ENCODE measurements at places on chromosomes 13 and 19.

DNA sequence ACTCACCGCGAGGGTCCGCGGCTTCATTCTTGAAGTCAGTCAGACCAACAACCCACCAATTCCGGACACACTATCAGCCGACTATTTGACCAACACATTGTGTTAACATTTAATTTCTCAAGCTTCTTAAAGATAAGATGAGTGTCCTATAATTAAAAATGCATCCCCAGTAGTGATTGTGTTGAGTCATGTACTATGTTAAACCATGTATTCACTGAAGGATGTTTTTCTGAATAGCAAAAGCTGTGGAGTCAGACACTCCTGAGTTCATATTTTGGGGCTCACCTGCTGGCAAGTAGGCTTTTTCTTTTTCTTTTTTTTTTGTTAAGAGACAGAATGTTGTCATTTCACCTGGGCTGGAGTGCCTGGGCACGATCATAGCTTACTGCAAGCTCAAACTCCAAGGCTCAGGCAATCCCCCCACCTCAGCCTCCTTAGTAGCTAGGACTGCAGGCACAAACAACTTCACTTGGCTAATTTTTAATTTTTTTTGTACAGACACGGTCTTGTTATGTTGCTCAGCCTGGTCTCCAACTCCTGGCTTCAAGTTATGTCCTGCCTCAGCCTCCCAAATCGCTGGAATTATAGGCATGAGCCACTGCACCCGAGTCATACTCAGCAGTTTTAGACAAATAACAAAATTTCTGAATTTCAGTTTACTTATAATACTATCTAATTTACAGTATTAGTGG lies 606.9 kb downstream of the PCDH9 start:
- no peaks in the 10 kb centered on the region for H3K27me3 ChIP-seq
- no peak overlapping the region for H3K4me3 ChIP-seq
- DNase-seq, result no peak
- H3K27ac ChIP-seq, result no peak overlapping the region
- H3K4me1 ChIP-seq, result no peaks in the 10 kb centered on the region
- no peaks in the 10 kb centered on the region for H3K36me3 ChIP-seq

GRCh38 chr19:6125571-6125989 lies 9.9 kb upstream of the ACSBG2 start:
- peaks cover 3% of the 10 kb centered on the region for H3K36me3 ChIP-seq
- H3K4me1 ChIP-seq, result no peaks in the 10 kb centered on the region
- no peak overlapping the region for H3K27ac ChIP-seq
- H3K27me3 ChIP-seq, result peaks cover 5% of the 10 kb centered on the region
- no peak overlapping the region for H3K4me3 ChIP-seq

- H3K4me3 ChIP-seq, result peak overlapping the region; percentile 99
- peaks cover 4% of the 10 kb centered on the region for H3K36me3 ChIP-seq
- H3K27me3 ChIP-seq, result no peaks in the 10 kb centered on the region
- H3K4me1 ChIP-seq, result peaks cover 5% of the 10 kb centered on the region
- H3K27ac ChIP-seq, result no peak overlapping the region
Measured at GRCh38 chr19:46660551-46661019, 397 bp downstream of the DACT3 start.

- H3K4me3 ChIP-seq, result no peak overlapping the region
- H3K27ac ChIP-seq, result no peak overlapping the region
- no peak for DNase-seq
- no peaks in the 10 kb centered on the region for H3K36me3 ChIP-seq
Measured at GRCh38 chr13:60431108-60431700, 34.2 kb downstream of the TDRD3 start.

- DNase-seq, result no peak
- H3K4me3 ChIP-seq, result peak overlapping the region; percentile 90
- peaks cover 32% of the 10 kb centered on the region for H3K27me3 ChIP-seq
- no peak overlapping the region for H3K27ac ChIP-seq
Measured at GRCh38 chr13:50127726-50128291, 112.6 kb downstream of the KCNRG start.

GRCh38 chr19:662207-662961 lies 630 bp downstream of the RNF126 start:
- peak overlapping the region; percentile 81 for H3K4me3 ChIP-seq
- H3K27me3 ChIP-seq, result peaks cover 10% of the 10 kb centered on the region
- DNase-seq, result no peak

GRCh38 chr13:71632206-71632605 lies 234.8 kb downstream of the DACH1 start:
- no peak for DNase-seq
- H3K36me3 ChIP-seq, result peaks cover 5% of the 10 kb centered on the region
- peaks cover 21% of the 10 kb centered on the region for H3K4me1 ChIP-seq

GRCh38 chr19:30754162-30754561 lies 382.0 kb downstream of the ZNF536 start:
- H3K4me3 ChIP-seq, result no peak overlapping the region
- H3K4me1 ChIP-seq, result peaks cover 2% of the 10 kb centered on the region
- H3K27ac ChIP-seq, result no peak overlapping the region
- H3K27me3 ChIP-seq, result peaks cover 2% of the 10 kb centered on the region

GRCh38 chr13:110214637-110215036 lies 92.3 kb downstream of the COL4A1 start:
- no peaks in the 10 kb centered on the region for H3K36me3 ChIP-seq
- no peak overlapping the region for H3K4me3 ChIP-seq
- no peak for DNase-seq
- no peak overlapping the region for H3K27ac ChIP-seq
- peaks cover 6% of the 10 kb centered on the region for H3K4me1 ChIP-seq

DNA sequence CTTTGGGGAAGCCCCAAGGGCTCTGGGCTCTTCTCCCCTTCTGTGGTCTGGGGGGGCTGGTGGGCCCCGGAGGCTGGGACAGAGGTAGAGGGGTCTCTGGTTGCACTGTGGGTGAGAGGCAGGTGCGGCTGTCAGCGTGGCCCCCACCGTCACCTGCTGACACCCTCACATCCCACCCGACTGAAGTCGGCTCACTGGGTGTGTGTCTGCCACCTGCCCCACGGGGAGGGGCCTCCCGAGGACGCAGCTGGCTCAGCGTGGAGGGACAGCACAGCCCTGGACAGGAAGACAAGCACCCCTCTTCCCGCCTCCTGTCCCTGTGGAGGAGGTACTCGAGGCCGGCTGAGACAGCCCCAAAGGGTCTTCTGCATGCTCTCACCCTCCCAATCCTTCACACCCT lies 2.2 kb upstream of the TMEM86B start:
- DNase-seq, result no peak
- no peak overlapping the region for H3K27ac ChIP-seq
- H3K4me3 ChIP-seq, result no peak overlapping the region
- H3K4me1 ChIP-seq, result peaks cover 4% of the 10 kb centered on the region

- H3K4me1 ChIP-seq, result peaks cover 1% of the 10 kb centered on the region
- no peak overlapping the region for H3K27ac ChIP-seq
- H3K4me3 ChIP-seq, result no peak overlapping the region
Measured at GRCh38 chr13:35964863-35965180, 166.4 kb downstream of the DCLK1 start.

DNA sequence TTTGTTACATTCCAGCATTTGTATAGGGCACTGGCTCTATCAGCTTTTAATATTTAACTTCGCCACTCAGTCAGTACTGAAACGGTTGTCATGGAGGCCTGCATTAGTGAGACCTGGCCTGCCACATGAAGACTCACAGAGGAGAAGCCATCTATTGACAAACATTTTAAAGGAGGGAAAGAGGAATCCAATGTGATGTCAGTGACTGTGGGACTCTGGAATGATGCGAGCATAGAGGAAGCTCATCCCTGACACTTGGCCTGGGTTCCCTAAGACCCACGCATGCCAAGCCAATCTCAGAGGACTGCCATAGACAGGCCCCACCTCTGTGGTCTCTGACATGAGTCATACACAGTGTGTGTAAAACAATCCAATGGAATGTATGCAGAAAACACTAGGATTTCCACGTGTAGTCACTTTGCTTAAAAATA lies 7.9 kb upstream of the DPY19L3 start:
- H3K4me1 ChIP-seq, result no peaks in the 10 kb centered on the region
- peaks cover 4% of the 10 kb centered on the region for H3K27me3 ChIP-seq
- no peak for DNase-seq
- no peak overlapping the region for H3K4me3 ChIP-seq
- H3K27ac ChIP-seq, result no peak overlapping the region

DNA sequence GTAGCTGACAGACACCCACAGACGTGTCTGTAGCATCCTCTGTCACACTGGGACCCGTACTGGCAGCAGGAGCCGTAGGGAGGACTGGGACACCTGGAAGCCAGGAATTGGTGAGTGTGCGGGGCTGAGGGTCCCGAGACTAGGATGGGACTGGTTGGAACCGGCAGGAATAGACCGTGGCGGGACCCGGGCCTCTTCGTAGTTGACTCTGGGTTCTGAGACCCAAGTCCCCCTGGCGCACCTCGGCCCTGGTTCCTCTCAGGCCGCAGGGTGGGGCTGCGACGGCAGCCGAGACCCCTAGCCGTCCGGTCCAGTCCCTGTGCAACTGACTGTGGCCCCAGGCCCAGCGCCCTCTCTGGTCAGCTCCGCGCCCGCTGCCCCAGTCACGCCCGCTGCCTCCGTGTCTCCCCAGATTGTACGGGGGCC lies 64.7 kb downstream of the ZNF823 start:
- H3K27ac ChIP-seq, result peak overlapping the region; percentile 84
- no peaks in the 10 kb centered on the region for H3K27me3 ChIP-seq
- peak; percentile 37 for DNase-seq
- peak overlapping the region; percentile 92 for H3K4me3 ChIP-seq
- no peaks in the 10 kb centered on the region for H3K4me1 ChIP-seq

DNA sequence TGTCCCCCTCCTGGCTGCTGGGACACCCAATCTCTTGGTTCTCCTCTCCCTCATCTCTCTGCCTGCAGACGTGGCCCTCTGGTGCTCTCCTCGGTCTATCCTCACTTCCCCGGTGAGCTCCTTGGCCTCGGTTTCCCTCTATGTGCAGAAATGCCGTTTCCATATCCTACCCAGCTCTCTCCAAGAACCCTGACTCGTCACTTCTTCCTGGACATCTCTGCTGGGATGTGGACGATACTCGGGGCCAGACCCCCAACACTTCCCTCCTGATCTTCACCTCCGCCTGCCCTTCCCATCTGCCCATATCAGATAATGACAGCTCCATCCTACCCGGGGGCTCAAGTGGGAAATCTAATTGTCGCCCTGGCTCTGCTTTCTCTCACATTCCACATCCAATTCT lies 7.9 kb downstream of the AP2S1 start:
- H3K4me1 ChIP-seq, result no peaks in the 10 kb centered on the region
- peak overlapping the region; percentile 31 for H3K27ac ChIP-seq
- no peak overlapping the region for H3K4me3 ChIP-seq
- no peaks in the 10 kb centered on the region for H3K36me3 ChIP-seq
- DNase-seq, result no peak

Data from glutamatergic neuron (in vitro differentiated cells).